CD8-positive, alpha-beta T cell (primary cell): ENCODE measurements at places on chromosomes 3 and 15.

DNA sequence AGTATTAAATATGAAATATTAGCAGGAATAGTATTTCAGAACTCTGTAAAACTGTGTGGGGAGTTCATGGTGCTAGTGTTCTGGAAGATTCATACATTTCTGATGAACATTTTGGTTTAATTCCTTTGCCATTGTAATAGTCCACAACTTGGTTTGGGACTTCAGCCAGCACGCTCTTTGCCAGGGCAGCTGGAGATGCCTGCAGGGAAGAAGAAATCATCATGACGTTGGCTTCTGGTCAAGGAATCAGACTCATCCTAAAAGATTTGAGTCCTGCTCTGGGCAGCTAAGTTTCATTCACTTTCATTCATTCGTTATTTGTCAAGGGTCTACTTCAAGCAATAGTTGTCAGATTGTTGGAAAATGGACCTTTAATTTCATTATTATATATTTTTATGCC lies 32.4 kb upstream of the MRPL3 start:
- no peak for DNase-seq

GRCh38 chr3:115160295-115160694 lies 13.2 kb upstream of the ZBTB20 start:
- DNase-seq = no peak

- DNase-seq = no peak
Observed at GRCh38 chr3:140143367-140144069, 208.5 kb downstream of the CLSTN2 start.

- DNase-seq = no peak
Observed at GRCh38 chr15:74696808-74697207, 984 bp upstream of the EDC3 start.

DNA sequence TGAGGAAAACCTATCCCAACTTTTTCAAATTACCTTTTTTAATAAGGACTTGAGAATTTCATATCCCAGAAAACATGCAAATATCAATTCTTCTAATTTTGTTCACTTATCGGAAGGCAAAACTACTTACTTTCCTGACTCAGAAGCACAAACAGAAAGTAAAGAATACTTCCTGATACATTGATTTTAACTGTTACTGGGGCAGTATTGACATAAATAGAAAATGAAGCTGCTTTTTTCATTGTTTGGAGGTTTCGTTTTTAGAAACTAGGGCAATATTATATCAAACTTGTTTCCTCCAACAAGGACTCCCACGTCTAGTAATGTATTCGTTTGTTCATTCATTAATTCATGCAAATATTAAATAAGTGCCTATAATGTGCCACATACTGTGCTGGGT lies 19.1 kb downstream of the PAQR9 start:
- no peak for DNase-seq

GRCh38 chr3:69483449-69483848 lies 97.6 kb upstream of the FRMD4B start:
- no peak for DNase-seq

DNA sequence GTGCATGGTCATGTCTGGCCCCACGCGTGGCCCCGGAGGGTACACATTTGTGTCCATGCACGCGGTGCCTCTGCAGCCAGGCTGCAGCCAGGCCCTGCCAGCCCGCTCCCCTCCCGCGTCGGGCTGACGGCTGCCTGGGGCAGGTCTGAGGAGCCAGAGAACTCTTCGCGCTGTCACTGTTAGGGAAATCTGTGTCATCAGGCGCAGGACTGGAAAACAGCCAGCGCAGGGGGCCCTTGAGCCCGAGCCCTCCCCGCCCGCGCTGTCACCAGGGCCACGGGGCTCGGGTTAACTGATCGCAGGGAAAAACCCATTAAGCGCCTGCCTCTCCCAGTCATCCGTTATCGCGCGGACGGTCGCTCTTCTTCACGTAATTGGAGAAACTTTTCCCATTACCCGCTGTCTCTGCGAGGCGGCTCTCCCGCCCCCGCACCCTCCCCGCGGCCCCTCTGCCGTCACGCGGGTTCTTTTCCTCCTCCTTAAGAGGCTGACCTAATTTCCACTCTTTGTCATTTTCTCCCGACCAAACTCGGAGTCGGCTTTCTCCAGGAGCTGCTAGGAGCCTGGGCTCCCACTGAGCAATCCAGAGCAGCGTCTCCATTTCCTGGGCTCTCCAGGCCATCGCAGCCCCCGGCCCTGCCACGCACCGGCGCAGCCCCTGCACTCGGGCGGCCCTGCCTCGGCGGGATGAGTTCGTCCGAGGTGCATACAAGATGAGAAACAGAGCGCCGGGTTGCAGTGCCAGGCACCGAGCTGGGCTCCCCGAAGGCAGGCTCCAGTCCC lies 57.5 kb upstream of the PRR23E start:
- no peak for DNase-seq

DNA sequence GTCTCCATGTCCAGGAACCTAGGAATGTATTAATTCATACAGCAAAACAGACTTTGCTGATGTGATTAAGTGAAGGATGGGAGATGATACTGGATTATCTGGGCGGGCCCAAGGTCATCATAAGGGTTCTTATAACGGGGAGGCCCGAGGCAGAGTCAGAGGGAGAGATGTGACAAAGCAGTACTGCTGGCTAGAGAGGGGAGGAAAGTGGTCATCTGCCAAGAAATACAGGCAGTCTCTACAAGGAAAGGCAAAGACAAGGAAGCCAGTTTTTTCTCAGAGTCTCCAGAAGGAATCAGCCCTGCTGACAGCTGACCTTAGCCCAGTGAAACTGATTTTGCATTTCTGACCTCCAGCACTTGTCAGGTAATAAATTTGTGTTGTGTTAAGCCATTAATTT lies 66.2 kb upstream of the CORO2B start:
- DNase-seq = no peak

DNA sequence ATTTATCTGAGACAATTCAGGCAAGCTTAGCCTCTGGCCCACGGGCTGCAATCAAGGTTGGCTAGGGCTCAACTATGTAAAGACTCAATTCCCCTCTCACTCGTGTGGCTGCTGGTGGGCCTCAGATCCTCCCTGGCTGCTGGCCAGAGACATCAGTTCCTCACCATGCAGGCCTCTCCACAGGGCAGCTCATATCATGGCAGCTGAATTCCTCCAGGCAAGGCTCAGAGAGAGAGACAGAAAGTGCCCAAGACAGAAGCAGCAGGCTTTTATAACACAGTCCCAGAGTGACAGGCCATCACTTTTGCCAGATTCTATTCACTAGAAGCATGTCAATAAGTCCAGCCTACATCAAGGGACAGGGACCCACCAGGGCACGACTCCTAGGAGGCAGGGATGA lies 63.2 kb downstream of the XXYLT1 start:
- no peak for DNase-seq

DNA sequence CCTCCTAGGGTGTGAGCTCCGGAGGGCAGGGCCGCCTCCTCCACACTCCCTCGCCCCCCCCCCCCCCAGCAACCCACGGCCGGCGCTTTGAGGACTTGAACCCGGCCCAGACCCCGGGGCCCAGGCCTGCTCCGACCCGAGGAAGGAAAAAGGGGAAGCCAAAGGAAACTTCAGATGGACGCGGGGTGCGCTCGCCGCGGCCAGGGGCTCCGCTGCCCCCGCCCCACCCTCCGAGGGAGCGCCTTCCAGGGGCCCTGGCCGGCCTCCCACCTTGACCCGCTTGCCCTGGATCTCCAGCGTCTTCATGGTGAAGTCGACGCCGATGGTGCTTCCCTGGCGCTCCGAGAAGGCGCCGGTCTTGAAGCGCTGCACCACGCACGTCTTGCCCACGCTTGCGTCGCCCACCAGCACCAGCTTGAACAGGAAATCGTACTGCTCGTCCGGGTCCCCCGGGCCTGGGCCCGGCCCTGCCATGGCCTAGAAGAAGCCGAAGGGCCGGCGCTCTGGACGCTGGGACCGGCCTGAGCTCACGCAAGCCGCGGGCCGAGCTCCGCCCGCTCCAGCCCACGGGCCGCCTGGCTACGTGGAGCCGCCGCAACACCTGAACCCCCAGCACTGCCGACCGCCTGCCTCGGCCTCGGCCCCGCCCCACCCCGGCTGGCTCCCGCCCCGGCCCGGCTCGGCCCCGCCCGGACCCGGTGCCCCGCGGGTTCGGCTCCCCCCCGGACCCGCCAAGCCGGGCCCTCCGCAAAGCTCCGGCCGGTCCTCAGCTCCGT lies 400 bp downstream of the RAB43 start:
- no peak for DNase-seq

GRCh38 chr3:74271541-74271940 lies 342.9 kb downstream of the CNTN3 start:
- DNase-seq = no peak

DNA sequence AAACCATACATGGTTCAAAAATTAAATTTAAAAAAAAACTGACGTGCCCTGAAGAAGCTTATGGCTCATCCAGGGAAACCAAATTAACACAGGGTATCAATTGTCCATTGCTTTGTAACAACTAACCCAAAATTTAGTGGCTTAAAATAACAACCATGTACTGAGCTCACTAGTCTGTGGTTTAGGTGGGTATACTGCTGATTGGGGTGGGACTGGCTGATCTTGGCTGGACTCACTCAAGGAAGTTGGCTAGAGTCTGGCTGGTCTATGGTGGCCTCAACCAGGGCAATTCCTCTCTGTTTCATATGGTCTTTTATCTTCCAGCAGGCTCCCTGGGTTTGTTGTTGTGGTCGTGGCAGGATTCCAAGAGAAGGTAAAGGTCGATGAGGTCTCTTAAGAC lies 14.1 kb upstream of the EDC3 start:
- no peak for DNase-seq
